ENCODE measurements at places on chromosomes 12 and 14.

DNA sequence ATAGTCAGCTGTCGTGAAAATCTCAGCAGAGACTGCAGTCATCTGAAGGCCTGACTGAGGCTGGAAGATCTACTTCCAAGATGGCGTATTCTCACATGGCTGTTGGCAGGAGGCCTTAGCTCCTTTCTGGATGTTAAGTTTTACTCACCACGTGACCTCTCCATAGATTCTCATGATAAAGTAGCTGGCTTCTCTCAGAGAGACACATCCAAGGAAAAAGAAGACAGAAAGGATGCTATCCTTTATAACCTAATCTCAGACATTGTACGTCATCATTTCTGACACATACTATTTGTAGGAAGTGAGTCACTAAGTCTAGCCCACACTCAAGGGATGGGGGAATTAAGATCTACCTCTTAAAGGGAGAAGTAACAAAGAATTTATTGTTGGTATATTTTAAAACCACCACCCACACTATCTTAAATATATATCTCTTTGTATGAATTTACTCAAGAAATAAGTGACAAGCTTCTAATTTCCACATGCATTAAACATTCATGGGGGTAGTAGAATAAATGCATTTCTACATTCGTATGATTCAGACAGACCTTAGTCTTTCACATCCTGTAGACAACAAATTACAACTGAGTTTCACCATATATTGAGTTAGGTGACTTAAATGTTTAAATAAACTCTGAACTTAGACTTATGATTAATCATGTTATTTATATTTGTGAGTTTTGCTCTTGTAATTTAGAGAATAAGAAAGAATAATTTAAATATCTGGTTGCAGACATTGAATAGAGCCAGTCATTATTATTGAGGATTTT lies 411.0 kb downstream of the LRIG3 start:
- DNase-seq = no peak

GRCh38 chr14:69772082-69773017 lies 5.4 kb downstream of the SRSF5 start:
- no peak for DNase-seq

- DNase-seq = no peak
These were observed 33.7 kb downstream of the SYNE3 start for GRCh38 chr14:95482627-95483308.

- DNase-seq = no peak
These were observed 278.2 kb downstream of the ZFP36L1 start for GRCh38 chr14:68514608-68515194.

- peak; percentile 8 for DNase-seq
These were observed 99.1 kb upstream of the NAP1L1 start for GRCh38 chr12:76183459-76184186.

DNA sequence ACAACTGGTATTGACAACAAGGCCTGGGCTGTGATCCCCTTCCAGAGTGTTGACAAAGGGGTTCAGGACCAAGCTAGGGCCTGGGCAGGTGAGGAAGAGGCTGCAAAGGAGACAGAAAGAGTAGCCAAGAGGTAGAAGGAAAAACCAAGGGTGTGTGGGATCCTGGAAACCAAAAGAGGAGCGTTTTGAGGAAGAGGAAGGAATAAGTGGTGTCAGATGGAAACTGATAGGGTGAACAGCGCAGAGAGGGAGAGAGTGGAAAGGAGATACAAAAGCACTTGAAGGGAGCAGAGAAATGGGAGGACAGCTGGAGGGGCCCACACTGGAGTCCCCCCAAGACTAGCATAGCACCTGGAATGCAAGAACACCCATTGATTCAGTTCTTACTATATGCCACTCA lies 8.3 kb upstream of the HVCN1 start:
- no peak for DNase-seq

GRCh38 chr14:61881046-61881445 lies 118.8 kb downstream of the SNAPC1 start:
- DNase-seq = no peak

- DNase-seq = no peak
These were observed 10.4 kb downstream of the OSBPL8 start for GRCh38 chr12:76549131-76549530.

DNA sequence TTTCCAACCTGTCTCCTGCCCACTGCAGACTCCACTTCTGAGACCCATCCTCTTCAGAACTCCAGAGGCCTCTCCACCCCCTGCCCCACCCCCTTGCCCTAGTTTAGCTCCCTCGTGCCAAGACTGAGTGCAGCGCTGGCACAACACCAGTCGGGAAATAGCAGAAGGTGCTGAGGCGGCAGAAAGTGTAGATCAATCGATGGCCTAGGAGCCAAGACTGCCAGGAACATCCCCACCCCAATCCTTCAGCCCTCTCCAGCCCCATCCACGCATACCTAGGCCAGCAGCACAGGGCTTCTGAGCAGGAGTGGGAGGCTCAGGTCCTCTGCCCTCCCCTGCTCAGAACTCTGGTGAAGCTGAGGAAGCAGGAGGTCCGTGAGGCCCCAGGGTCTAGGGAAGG lies 1.1 kb downstream of the CPNE6 start:
- no peak for DNase-seq

DNA sequence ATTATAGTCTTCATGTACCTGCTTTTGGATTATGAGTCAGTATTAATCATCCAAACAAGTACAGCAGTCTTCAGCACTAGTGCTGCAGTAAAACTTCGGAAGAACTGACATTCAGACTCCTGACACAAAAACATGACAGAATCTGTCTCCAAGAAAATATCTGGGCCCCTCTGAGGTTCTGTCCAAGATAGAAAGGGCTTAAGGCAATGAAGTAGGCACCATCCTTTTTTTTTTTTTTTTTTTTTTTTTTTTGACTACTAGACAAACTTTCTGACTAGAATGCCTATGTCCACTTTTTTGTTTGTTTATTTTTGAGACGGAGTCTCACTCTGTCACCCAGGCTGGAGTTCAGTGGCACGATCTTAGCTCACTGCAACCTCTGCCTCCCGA lies 112.5 kb downstream of the MED13L start:
- no peak for DNase-seq

GRCh38 chr14:78005325-78005724 lies 164.8 kb upstream of the NRXN3 start:
- no peak for DNase-seq

DNA sequence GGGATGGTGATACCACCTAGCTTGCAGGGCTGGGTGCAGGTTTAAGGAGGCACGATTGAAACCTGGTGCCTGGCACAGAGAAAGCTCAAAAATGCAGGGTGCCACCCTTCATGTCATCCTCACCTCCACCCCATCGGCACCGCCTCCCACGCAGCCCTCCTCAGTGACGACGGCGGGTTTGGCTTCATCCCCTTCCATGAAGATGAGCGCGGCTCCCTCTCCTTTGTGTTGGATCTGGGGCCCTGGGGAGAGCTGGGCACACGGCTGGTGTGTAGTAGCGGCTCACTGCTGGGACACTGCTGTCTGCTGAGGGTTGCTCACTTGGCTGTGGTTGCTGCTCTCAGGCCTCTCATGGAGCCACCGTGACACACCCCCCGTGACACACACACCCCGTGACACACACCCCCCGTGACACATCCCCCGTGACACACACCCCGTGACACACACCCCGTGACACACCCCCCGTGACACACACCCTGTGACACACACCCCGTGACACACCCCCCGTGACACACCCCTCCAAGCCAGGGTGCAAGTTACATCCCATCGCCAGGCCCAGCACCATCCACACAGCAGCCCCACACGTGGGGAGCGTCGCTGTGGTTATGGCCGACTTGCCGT lies 42.9 kb upstream of the FZD10 start:
- no peak for DNase-seq

GRCh38 chr12:32490801-32491200 lies 91.4 kb downstream of the FGD4 start:
- no peak for DNase-seq

DNA sequence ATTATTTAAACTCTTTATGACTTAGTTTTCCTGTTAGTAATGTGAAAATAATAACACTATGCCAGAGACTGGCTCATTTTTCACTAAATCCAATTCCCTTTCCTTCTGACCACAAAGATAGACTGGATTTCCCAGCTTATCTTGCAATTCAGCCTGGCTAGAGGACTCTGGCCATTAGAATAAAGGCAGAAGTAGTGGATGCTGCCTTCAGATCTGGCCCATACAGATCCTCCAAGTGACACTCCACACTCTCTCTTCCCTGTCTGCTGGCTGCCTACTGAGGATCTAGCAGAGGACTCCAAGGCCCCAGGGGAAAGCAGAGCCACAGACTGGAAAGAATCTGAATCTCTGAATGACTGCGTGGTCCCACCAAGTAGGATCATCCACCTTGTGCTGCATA lies 188.8 kb upstream of the LMNTD1 start:
- DNase-seq = no peak

DNA sequence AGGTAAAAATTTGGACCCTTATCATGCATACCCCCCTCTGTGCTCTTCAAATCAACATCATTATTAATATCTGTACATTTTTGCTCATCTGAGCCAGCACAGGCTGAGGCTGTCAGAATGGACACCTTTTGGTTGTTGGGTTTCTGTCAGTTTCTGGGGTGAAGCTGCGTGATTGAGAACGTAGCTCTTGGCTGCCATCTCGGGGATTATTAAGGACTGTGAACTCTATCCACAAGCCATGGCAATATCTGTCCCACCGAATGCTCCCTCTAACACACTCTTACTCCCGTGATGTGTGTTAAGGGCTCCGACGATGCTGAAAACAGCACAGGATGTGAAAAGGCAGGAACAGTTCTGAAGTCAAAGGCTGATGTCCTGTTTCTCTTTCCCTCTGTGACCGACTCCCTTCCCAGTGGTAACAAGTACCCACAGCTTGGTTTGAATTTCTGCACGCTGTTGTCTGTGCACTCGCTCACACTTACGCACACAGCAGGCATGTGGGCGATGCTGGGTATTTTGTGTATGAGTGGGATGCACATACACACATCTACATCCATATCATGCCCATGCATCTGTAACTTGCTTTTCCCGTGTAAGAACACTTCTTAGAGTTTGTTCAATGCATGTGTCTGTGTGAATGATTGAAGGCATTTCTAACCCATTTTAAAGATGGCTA lies 405.6 kb downstream of the TMEM121 start:
- no peak for DNase-seq

GRCh38 chr12:106878804-106879203 lies 76.9 kb upstream of the TMEM263 start:
- no peak for DNase-seq

GRCh38 chr14:69500736-69501135 lies 16.2 kb downstream of the PLEKHD1 start:
- no peak for DNase-seq

DNA sequence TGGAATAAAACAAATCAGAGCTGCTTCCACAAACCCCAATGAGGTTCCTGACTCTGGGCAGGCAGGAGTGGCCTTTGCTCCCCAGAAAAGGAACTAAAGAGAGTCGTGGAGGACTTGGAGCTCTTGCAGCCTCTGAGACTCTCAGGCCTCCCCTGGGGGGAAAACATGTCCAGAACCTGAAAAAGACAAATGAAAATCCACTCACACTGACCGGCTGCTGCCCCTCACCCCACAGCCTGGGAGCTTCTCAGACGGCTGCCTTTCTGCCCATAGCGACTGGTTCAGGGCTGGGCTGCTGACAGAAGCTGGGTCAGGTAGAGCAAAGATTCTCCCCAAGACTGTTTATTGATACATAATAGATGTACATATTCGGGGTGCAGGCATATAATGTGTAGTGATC lies 356.0 kb downstream of the ADGRD1 start:
- DNase-seq = no peak

GRCh38 chr14:93332397-93332852 lies 411 bp downstream of the BTBD7 start:
- DNase-seq = peak; percentile 78

DNA sequence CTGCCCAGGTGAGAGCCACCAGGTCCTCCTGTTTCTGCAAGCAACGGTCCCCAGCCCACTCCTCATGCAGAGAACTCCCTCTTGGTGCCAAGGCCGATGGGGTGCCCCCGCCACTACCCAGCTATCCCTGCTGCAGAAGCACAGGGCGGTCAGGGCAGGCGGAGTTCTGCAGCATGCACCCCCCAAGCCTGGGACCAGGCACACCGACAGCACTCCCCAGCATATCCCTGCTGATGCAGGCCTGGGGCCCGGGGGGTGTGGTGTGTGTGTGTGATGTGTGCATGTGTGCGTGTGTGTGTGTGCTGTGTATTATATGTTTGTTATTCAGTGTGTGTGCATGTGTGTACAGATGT lies 27.7 kb upstream of the FZD10 start:
- no peak for DNase-seq

- DNase-seq = no peak
These were observed 268.8 kb downstream of the ADGRD1 start for GRCh38 chr12:131222329-131223139.

DNA sequence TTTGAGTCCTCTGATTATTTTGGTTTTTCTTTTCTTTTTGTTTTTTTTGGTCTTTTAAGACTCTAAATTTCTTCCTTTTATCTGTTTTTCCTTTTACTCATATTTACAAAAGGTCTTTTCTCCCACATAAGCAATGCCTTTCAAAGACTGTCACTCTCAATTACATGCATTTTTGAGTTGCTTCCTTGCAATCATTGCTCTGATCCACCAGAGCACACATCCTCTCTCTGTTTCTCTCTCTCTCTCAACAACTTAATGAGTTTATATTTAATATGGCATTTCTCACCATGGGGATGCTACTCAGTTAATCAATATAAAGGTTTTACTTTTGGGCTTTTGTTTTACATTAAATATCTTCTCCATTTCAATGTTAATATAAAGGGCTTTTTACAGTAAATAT lies 62.7 kb upstream of the OR10AD1 start:
- DNase-seq = no peak

DNA sequence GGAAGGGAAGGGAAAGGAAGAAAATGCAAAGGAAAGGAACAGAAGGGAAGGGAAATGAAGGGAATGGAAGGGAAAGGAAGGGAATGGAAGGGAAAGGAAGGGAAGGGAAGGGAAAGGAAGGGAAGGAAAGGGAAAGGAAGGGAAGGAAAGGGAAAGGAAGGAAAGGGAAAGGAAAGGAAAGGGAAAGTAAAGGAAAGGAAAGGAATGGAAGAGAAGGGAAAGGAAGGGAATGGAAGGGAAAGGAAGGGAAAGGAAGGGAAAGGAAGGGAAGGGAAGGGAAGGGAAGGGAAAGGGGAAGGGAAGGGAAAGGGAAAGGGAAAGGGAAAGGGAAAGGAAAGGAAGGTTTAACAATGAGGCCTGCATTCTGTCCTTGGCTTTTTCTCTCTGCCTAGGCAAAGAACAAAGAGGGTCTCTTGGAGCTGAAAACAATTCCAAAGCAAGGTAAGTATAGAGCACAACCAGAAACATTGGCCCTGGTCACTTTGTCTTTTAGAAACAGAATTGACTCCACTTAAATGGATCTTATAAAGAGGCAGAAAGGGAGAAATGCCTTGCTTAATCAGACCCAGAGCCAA lies 525.9 kb upstream of the TMPO start:
- DNase-seq = no peak

GRCh38 chr12:49277466-49277865 lies 12.6 kb downstream of the TUBA1C start:
- DNase-seq = no peak

- DNase-seq = no peak
These were observed 50.9 kb downstream of the PROX2 start for GRCh38 chr14:74824997-74825396.

DNA sequence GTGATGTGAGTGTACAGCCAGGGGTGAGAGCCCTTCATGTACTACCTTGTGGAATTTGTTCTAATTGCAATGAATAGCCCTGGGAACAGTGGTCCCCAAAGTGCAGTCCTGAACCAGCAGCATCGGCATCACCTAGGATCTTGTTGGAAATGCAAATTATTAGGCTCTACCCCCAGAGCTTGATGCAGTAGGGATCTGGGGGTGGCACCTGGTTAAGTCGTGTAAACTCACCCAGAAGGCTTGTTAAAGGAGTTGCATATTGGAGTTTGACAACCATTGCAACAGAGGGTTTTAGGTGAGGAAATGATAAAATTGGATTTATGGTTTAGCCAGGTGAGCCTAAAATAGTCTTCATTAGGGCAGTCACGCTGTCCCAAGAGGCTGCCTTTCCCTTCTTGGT lies 73.2 kb downstream of the PLEKHG3 start:
- DNase-seq = no peak
